ENCODE measurements at places on chromosomes 5 and 9. TPM values are rescaled to one million over a fixed set of nuclear protein-coding genes. Genes with fewer than 3 reads are reported as not detected.

The GNAQ gene
- total RNA-seq: 61.8 TPM

The DNAI1 gene
- total RNA-seq: not detected

The OTP gene
- total RNA-seq: not detected

The UNC5A gene
- 0.22 TPM for total RNA-seq

The MAPK9 gene
- total RNA-seq: 38.0 TPM

DNA sequence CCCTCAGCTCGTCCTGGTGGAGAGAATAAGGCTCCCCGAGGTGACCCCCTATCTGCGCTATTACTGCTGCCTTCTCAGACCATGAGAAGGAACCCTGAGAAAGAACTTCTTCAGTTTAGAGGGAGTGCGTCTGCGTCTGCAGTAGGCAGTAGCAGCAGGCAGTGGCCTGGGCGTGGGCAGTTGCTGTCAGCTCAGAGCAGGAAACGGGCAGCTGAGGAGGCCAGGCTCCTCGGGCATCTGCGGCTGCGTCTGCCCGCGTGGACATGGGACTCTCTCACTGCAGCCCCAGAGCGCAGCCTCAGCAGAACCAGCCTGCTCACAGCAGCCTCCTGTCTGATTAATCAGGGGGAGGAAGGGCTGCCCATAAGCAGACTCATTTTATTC, 49.8 kb upstream of the FCN1 start:
- DNase-seq: no peak

DNA sequence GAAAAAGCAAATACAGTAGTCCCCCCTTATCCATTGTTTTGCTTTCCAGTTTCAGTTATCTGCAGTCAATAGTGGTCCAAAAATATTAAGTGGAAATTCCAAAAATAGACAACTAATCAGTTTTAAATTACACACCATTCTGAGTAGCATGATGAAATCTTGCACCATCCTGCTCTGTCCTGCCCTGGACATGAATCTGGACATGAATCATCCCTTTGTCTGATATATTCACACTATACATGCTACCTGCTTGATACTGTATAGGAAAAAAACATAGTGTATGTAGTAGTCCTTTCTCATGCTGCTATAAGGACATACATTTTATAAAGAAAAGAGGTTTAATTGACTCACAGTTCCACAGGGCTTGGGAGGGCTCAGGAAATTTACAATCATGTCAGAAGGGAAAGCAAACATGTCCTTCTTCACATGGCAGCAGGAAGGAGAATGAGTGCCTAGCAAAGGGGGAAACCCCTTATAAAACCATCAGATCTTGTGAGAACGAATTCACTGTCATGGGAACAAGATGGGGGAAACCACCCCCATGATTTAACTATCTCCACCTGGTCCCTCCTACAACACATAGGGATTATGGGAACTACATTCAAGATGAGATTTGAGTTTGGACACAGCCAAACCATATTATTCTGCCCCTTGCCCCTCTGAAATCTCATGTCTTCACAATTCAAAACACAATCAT, 153.9 kb downstream of the ARRDC3 start:
- DNase-seq: no peak

- DNase-seq: no peak
Observed at GRCh38 chr9:87658511-87658910, 67.4 kb upstream of the CTSL start.

DNA sequence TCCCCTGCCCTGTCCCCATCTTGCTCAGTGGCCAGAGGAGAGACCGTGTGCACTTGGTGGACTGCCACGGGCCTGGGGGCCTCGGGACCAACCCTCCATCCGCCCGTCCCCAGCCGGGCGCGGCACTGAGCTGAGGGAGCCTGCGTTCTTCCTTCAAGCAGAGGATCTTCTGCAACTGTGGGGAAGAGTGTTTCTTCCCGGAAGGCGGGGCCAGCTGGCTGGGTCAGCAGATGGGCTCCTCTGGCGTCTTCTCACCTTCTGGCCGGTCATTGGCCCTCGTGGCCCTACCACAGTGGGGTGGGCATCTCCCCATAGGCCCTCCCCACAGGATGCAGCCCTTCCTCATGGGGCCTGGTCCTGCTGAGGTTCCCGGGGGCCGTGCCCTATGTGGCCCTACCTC, 17.4 kb downstream of the RXRA start:
- no peak for DNase-seq

DNA sequence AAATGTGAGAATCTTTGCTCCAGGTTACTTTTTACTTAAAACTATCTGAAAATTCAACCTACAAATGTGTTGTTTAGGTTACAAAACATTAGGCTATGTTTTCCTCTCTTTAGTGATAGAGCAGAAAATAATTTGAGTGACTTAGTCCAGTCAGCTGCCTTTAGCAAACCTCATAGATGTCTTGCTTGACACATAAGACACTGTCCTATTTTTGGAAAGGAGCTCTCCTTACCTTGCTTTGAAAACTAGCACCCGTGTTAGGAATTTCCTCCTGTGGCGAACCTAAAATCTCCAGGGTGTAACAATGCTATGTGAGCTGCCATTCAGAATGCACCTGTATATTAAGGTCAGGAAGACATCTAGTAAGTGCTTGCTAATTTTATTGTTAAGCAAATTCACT, 221.2 kb upstream of the CD180 start:
- no peak for DNase-seq

GRCh38 chr9:101398930-101399642, 435 bp downstream of the ZNF189 start:
- peak; percentile 32 for DNase-seq

DNA sequence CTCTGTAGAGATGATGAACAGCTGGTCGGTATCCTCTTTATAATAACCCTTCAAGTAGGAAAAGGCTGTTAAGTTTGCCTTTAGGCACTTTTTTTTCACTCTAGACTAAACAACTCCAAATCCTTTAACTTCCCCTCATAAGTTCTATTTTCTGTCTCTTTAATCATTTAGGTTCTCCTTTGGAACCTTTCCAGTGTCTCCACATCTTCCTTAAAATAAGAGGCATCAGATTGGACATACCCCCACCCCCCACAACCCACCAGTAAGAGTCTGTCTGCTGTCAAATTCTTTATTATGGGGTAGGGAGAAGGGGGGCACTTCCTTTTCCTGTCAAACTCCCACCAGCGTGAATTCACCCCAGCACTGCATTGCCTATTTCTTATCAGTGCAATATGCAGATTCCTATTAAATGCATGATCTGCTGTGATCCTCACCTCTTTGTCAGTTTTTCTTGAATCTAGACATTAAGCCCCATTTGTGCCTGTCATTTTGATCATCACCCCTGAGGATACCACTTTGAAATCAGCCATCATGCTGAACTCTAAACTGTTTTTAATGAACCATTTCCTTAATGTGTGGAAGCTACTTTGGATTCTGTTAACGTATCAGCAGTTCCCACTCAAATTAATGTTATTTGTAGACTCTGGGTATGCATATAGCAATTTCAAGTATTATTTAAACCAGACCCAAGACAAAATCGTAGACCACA, 212.2 kb downstream of the PDZD2 start:
- DNase-seq: no peak

- DNase-seq: no peak
Observed at GRCh38 chr5:73296772-73297171, 123.8 kb downstream of the TMEM174 start.

GRCh38 chr9:108889649-108890067, 27.6 kb downstream of the ACTL7A start:
- DNase-seq: peak; percentile 32

DNA sequence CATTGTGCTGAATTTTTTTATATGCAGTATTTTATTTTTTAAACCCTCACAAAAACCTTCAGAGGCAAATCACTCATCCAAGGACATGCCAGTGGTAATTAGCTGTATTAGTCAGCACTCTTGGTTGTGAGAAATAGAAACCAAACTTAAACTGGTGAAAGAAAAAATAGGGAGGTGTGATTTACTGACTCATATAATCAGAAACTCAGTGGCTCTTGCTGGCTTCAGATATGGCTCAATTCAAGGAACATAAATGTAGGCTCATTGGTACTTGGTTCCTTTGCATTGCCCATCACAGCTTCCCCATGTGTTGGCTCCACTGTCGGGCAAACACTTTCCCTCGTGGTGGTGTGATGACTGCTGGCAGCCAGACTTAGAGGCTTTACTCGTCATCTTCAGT, 497.2 kb downstream of the MAT2B start:
- DNase-seq: no peak
